ENCODE measurements at places on chromosomes 3 and 15.

DNA sequence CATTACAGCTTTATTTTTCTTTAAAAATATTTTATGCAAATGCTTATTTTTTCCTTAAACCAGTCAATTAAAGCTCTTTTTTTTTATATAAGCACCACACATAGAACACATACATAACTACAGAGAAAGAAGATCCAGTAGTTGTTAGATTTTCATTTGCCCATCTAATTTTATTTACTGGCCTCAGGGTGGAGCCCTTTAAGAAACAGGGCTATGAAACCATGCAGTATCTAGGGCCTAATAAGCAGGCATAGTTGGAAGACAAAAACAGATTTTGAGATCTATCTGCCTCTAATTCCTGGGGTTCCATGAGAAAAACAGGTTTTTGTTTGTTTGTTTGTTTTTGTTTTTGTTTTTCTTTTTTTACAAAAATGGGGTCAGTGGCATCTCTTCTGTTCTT, 120.6 kb downstream of the BCHE start:
- no peak for DNase-seq

- DNase-seq: no peak
These were observed 145.1 kb upstream of the PLSCR5 start for GRCh38 chr3:146750196-146750595.

- DNase-seq: no peak
These were observed 55.4 kb upstream of the ARHGEF3 start for GRCh38 chr3:56857178-56857577.

GRCh38 chr3:195583831-195584542, at the start of gene APOD:
TSS of gene APOD (minus strand) at chr3:195583940. CDS start at chr3:195579461, 4,479 bp downstream.
- no peak for DNase-seq

DNA sequence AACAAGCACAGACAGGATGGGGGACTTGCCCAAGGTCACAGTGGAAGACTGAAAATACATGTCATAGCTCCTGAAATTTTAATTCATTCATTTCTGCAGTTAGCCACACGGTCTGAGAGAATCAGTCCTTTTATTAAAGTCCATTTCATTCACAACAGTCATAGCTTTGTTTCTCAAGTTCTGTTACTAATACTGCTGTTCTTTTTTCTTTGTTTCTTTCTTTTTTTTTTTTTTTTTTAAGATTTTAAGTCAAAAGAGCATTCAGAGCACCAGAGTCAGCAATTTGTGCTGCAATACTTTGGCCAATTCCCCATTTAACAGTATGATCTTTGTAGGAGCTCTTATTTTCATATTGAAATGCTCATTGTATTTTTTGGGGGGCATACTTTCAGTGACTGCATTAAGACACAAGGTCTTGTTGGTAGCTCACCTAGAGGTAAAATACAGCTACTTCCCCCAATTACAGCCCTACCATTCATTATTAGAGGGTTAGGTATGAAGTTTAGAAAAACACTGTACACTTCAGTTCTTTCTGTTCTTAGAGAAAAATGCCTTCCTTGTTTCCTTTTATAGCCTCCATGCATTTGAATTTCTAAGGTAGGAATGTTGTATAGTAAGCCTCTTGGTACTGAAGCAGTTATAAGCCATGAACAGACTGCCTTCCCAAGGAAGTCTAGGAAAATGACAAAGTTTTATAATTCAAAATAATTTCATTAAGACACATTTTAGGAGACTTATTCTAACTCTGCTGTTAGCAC, 9.6 kb downstream of the GALK2 start:
- DNase-seq: no peak

GRCh38 chr3:11159421-11159904, 5.2 kb downstream of the HRH1 start:
- no peak for DNase-seq

DNA sequence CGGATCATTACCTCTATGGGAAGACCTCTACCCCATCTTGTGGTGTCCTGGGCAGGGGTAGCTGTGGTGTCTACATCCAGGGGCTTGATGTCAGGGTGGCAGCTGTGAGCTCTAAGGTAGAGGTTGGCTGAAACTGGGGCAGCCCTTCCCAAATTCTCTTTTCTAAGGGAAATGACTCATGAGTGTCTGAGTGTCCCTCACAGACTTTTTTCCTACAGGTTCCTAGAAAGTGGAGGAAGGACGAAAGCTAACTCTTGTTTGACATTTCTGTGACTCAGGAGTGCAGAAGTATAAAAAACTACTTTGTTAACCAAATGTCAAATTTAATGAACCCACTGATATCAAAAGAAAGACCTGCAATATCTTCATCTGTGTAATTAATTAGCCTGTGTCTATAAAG, 481.5 kb downstream of the PDCD6IP start:
- no peak for DNase-seq

GRCh38 chr3:169148448-169149348, 514.8 kb downstream of the MECOM start:
- no peak for DNase-seq

DNA sequence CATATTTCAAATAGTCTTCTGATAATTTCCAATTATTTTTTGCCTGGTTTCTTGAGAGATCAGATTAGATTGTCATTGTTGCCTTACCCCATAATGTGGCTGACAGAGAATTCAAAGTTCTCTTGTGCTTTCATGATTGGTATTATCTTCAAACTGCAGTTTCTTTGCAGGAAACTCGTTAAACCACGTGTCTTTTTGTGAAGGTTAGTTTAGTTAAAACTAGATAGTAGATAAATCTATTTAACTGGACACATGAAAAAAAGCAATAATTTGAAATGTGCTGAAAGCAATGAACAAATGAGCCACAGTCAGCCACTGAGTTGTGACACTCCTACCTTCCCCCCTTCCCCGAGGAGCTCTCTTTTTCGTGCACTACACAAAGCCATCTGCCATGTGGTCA, 327.5 kb upstream of the UMPS start:
- DNase-seq: no peak

DNA sequence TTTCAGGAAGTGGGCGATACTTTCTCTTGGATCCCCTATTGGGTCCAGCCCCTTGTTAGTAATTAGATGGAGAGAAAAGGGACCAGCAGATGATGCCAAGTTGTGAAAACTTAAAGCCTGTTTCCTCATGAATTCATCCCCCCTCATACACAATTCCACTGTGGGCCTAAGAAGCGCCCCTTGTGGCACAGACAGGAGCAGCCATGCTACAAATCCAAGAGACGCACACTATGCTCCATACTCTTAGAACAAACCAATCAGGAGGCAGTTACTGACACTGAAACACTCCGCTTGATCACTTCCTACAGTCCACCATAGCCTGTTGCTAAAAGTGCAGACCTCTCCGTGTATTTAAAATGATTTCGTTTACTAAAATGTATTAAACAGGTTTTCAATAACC, 111.3 kb upstream of the ARRDC4 start:
- no peak for DNase-seq

DNA sequence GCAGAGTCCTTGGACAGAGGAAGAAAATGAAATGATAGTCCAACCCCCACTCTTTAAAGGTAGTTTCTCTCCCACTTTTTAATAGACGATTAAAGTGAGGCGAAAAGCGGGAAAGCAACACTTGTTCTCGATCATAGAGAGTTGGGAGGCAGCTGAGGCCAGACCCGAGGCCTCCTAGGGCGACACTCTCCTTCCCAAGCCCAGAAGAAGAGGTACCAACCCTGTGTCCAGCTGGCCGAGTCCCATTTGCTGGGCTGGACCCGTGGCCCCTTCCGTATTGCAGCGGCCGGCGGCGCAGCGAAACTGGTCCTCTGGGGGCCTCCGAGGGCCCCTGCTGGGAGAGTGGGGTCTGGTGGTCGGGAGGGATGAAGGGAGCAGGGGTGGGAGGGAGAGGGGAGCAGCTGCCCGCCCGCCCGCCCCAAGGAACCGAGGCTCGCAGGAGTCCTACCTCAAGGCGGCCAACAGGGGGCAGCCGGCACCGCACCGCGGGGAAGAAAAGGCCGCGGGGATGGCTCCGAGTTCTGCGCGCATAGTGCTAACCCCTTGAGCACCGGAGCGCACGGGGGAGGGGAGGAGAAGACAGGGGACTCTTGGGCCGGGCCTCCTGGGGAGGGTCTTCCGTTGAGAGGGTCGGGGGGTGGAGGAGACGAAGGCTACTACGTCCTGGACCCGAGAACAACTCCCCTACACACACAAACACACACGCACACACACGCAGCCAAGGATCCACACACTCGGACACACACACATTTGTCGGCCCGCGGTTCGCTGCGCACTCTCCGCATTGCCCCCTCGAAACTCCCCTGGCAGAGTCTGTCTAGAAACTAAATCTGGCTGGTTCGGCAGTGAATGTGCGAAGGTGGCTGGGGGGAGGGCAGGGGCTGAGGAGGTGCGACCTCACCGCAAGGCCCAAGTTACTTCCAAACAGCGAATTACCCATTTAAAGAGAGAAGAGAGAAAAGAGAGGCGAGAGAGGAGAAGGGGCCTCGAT, 2.0 kb downstream of the WNT5A start:
- DNase-seq: no peak

DNA sequence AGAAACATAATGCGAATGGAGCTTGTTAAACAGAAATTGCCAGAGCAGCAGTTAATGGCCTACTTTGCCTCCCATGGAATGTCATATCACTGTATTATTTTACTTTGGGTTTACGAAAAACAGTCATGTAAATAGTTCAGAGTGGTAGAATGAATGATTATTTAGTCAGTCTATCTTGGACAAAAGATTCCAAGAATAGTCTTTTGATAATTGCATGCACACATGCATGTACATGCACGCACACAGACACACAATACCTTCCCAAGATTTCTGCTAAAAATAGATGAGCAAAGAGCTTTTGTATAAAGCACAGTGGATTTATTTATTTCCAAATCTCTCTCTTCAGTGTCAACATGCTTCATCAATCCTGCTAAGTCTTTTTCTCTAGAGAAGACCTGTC, 800.7 kb downstream of the DIPK2A start:
- DNase-seq: no peak

DNA sequence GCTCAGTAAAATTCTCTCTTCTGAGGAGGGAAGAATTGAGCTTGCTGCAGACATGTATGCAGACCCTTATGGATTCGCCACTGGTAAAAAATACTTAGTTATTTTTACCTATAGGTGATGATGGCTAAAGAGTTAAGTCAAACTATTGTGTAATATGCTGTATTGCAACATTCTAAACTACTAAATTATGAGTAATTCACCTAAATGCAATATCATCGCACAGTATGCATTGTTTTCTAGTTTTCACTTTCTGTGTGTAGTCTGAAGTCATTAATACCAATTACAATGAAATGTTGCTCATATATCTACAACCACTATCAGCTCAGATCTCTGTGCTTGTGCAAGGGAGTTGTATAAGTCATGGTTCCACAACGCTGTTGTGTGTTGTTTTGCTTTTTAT, 48.7 kb upstream of the ROBO2 start:
- no peak for DNase-seq

DNA sequence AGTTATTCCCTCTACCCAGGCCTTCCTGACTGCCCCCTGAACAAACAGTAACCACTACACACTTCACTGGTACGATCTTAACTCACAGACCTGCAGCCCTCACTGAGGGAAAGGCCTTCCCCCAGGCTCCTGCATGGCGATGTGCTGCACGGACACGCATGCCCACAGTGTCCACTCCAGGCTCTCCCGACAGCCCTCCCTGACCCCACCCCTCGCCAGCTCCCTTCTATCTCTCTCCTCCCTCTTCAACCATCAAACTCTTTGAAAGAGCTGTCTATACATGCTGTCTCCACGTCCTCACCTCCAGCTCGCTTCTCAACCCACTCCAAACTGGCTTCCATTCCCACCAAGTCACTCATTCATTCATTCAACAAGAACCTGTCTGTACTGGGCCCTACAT, 3.9 kb downstream of the SCN5A start:
- DNase-seq: peak; percentile 81

GRCh38 chr15:91787198-91787597, 66.3 kb upstream of the SLCO3A1 start:
- DNase-seq: no peak

DNA sequence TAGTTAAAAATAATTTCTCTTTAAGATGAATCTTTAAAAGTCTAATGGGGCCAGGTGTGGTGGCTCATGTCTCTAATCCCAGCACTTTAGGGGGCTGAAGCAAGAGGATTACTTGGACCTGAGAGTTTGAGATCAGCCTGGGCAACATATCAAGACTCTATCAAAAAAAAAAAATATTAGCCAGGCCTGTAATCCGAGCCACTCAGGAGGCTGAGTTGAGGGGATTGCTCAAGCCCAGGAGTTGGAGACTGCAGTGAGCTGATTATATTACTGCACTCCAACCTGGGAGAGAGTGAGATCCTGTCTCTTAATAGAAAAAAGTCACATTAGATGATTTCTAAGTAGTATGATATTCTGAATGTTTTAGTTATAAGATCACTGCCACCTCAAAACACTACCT, 322.0 kb upstream of the MANF start:
- DNase-seq: no peak

- DNase-seq: no peak
These were observed 294.0 kb downstream of the SOX2 start for GRCh38 chr3:182005701-182006100.

GRCh38 chr3:21331321-21331720, 419.7 kb downstream of the ZNF385D start:
- DNase-seq: no peak

DNA sequence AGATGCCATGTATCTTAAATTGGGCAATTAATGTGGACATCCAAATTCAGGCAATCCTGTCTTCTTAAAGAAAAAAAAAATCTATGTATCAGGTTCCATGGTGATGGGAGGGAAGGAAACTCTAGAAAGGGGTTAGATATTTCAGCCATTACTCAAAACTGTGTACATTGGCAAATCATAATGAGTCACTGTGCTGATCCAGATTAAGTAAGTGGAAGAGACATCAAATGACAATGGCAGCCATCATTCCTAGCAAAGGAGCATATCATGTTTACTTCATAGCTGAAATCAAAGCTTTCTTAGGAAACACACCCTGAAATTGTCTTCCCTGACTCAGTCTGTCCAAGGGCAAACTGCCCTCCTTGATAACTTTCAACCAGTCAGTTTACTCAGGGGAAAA, 713.3 kb upstream of the GBE1 start:
- no peak for DNase-seq

DNA sequence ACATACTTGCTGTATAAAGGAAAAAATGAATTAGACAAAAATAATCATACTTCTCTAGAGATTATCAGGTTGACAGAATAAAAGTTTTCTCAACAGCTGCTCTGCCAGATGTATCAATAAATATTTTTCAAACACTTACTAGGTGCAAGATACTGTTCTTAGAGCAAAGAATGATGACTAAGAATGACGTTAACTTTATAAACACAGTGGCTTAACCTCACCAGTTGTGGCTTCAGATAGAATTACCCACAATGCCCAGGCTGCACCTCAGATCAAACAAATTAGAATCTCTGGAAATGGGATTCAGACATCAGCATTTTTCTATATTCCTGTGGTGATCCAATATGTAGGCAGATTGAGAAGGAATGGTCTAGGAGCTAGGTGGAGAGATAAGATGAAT, 422.4 kb upstream of the ATP11B start:
- DNase-seq: no peak

All from mesenteric fat pad (tissue), 1 donor.